ENCODE measurements at places on chromosomes 13 and 19.

GRCh38 chr13:50730496-50731351, 112.8 kb downstream of the DLEU7 start:
- DNase-seq = no peak

GRCh38 chr19:33282036-33282671, 20.2 kb downstream of the CEBPA start:
- no peak for DNase-seq

DNA sequence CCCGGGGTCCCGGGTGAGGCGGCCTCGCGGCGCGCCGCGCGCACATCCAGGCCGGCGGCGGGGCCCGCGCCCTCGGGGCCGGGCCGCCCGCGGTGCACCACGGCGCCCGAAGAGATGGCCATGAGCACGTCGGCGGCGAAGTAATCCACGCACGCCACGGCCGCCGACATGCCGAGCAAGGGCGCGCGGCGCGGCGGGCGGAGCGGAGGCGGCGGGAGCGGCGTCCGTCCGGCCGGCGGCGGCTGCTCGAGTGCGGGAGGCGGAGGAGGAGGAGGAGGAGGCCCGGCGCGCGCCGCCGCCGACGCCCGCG, at the start of gene KLF16:
TSS of gene KLF16 (minus strand) at position 252 of the 310 bp plus-strand sequence. CDS start at position 170, 82 bp downstream.
- DNase-seq = no peak

DNA sequence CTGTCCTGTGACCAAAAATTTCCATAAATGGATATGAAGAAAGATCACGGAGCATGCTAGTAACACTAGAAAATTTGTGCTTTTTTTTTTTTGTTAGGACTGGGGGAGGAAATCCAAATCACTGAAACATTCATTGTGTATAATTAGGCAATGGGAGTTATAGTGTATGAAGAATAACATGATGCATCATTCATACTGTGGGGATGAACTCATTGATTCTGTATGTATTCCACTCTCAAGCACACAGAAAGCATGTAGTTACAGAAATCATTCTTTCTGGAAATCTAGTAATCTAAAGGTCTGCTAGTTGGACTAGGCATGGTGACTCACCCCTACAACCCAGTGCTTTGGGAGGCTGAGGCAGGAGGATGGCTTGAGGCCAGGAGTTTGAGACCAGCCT, 749.7 kb downstream of the DIAPH3 start:
- no peak for DNase-seq

GRCh38 chr13:98856983-98857382, 104.5 kb upstream of the SLC15A1 start:
- no peak for DNase-seq

GRCh38 chr19:19775891-19776205, 42.9 kb upstream of the ZNF14 start:
- no peak for DNase-seq

Measured in stromal cell of bone marrow (primary cell).